ENCODE measurements at places on chromosomes 1 and 21. TPM values are rescaled to one million over a fixed set of nuclear protein-coding genes. Genes with fewer than 3 reads are reported as not detected.

DNA sequence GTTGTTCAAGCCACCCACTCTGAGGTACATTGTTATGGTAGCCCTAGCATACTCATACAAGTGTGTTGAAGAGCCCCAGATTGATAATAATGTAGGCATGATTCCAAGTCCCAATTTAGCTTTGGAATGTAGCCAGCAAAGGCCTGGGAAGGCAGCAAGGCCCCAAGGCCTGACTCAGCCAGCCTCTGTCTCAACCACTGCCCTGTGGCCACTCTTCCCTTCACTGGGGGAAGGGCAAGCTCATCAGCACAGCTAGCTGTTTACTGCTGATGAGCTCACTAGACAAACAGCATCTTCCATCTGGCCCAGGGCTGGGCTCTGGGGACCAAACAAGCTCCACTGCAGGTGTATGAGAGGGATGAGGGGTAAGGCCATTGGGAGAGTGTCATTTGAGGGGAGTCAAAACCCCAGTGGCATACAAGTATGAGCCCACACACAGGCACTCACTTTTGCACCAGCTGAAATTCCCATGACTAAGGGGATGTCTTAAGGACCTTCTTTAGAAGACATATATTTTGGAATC is 2.2 kb upstream of the IRF6 start:
- no peak for DNase-seq

DNA sequence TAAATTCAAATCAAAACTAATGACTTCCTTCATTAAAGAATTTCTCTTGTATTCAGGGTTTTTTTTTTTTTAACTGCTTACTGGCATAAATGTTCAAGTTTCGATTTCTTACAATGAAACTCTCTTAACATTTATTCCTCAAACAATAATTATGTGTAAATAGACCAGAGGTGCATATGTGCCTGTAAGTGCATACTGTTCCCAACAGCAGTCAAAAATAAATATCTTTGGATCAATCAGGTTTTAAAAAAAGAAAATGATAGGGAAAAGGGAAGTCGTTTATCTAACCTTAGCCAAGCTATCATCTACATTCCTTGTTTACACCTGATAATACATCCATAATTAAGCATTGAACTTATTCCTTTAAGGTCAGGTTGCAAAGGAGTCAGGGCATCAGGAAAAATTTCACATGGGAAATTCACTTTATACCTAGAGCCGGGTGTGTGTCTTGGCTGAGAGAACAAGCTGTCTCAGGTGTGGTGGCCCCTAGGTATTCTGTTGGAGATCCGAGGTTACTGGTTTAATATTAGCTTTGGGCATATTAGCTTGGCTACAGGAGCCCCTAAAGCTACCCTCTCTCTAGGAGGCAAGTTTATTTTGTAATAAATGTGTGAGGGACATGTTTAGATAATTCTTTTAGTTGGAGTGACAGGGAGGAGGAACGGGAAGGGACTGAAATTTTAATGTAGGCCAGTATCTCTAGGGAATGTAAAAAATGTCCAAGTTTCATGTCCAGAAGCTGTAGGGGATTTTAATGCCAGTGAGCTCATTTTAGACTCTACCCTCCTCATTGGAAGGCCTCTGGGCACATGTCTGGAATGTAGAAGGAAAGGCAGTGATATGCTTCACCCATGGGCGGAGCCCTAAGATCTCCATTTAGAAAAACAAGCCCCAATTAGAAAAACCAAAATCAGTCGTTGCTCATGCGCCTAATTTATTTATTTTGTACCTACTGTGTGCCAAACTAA is 327.9 kb upstream of the PROX1 start:
- DNase-seq: no peak

- DNase-seq: no peak
Observed at GRCh38 chr1:59427784-59428183, 130.9 kb downstream of the FGGY start.

GRCh38 chr1:175364424-175365076 is 172.0 kb upstream of the KIAA0040 start:
- DNase-seq: no peak

GUCA2A gene
- polyA plus RNA-seq: not detected

GRCh38 chr1:145884675-145885074 is 991 bp downstream of the ANKRD35 start:
- DNase-seq: no peak

MAST2 gene
- polyA plus RNA-seq: 2.5 TPM

DNA sequence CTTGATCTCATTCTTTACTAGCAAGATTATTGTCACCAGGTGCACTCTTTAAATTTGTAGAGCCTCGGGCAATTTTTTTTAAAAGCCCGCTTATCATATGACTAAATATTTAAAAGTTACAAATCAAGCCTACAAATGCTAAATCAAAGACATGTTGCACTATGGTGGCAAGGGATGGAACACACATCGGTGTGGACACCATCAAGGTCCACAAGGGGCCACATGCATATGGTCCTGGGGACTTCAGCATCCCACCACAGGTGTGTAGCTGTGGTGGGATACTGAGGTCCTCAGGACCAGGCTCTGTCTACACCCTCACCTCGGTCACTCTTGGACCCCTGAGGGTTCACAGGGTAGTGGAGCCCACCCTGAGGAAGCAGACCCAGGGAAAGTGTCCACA is 45.8 kb downstream of the FAM78B start:
- DNase-seq: no peak

OR2L8 gene
- not detected for polyA plus RNA-seq

DNA sequence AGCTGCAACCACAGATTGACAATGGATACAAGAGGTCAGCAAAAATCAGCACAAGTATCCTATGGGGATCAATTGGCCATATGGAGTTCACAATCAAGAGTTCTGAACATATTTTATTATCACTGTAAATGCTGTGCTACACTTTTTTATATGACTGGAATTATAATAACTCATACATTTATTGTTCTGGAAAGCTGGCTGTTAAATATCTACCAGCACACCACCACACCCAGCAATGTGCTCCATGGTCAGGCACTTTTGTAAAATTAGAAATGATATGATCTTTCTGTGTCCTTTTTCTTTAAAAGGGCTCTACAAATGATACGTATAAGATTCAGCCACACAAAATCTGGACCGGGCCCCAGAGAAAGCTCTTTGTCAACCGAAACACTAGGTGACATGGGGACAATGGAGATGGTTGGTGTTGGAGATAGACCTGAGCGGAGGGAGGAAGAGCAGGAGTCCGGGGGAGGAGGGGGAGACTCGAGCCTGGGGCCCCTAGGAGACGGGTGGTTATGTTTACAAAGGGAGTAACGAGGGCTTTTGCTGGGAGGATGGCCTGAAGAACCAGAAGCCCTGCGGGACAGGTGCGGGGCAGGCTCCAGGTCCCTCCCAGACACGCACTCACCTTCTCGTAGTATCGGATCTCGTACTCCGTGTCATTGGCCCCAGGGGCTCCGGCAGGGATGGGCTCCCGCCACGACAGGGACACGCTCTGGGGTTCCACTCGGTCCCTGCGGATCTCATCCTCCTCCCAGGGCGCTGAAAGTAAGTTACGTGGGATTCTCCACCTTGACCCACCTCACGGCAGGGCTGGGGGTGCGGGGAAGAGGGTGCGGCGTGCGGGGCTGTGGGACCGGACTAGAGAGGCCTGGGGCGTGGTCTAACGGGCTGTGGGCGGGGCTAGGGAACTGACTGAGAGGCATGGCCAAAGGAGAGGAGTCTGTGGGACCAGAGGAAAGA is 30.0 kb downstream of the EPHA10 start:
- no peak for DNase-seq

PLA2G2C gene
- 0.07 TPM for polyA plus RNA-seq

CALML6 gene
- polyA plus RNA-seq: not detected

- DNase-seq: no peak
Observed at GRCh38 chr21:44853601-44854390, 19.7 kb downstream of the PTTG1IP start.

- no peak for DNase-seq
Observed at GRCh38 chr1:186627019-186627418, 53.2 kb downstream of the PTGS2 start.

- no peak for DNase-seq
Observed at GRCh38 chr1:150236614-150237100, 745 bp upstream of the ANP32E start.

- no peak for DNase-seq
Observed at GRCh38 chr21:41043014-41043413, 124.9 kb upstream of the BACE2 start.

GRCh38 chr1:63148825-63149645 is 173.3 kb upstream of the FOXD3 start:
- no peak for DNase-seq

ZMYND12 gene
- 1.3 TPM for polyA plus RNA-seq

ADAMTS1 gene
- polyA plus RNA-seq: not detected

GRCh38 chr1:154730259-154730658 is 122.3 kb upstream of the ADAR start:
- no peak for DNase-seq

DNA sequence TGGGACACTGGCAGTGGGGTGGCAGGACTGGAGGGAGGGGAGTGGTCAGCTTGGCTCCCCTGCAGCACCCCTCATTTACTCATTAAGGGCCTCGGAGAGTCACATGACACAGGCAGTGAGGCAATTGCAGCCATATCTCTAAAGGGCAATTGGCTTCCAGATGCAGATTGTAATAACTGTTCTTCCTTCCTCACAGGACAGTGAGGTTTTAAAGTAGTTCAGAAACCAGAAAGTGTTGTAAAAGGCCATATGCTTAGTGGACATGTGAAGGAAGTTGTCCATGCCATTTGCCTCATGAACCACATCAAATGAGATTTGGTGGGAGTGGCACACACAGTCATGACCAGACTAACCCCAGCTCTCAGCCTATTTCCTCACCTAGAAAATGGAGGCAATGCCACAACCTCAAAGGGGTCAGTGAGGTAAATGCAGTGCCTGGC is 11.1 kb downstream of the MTX1 start:
- DNase-seq: peak; percentile 88

DNA sequence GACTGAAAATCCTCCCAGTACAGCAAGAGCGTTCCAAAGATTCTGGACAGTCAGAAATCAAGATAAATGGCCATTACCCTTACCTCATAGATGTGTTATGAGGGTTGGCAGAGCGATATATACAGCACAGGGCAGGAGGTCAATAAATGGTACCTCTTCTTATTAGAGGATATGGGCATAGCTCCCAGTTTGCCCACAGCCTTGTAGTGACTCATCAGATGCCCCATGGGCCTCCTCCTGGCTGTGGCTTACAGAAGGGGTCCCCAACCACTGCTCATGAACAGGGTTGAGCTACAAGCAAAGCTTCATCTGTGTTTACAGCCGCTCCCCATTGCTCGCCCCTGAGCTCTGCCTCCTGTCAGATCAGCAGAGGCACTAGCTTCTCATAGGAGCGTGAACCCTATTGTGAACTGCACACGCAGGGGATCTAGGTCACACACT is 7.3 kb upstream of the IFNGR2 start:
- peak; percentile 66 for DNase-seq

KLF17 gene
- not detected for polyA plus RNA-seq
